ENCODE measurements at places on chromosomes 5 and 9. TPM values are rescaled to one million over a fixed set of nuclear protein-coding genes. Genes with fewer than 3 reads are reported as not detected.

The IFNE gene
- total RNA-seq = not detected

The FYB1 gene
- 27.8 TPM for total RNA-seq

The SVEP1 gene
- 359 TPM for total RNA-seq

The C9orf50 gene
- not detected for total RNA-seq

DNA sequence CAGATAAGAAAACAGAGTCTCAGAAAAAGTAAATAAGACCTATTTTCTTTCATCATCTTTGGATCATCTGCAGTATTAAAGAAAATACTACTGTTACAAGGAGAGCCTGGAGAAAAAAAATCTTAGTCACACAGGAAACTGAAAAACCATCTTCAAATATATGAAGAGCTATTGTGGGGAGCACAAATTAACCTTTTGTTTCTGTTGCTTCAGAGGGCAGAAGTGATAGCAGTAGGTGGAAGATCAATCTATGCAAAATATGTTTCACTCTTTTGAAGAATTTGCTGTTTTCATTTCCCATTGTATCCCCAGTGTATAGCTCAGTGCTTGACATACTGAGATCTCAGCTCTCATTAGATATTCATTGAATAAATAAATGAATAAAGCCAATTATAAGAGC lies 13.1 kb upstream of the CEMIP2 start:
- DNase-seq = no peak

DNA sequence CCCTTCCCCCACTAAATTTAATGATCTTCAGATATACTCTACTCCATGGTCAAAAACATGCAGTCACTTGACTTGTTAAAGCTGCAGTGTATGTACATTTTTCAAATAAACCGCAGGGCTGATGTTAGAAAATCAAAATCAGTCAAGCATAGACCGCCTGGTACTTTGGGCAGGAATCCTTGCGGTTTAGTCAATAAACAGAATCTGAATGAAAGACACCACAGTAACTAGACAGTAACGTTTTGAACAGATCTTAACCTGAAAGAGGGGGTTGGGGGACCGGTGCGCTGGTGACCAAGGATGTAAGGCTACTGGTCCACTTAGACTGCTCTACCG lies 188.8 kb downstream of the BNC2 start:
- DNase-seq = no peak

GRCh38 chr9:90834828-90835595 lies 33.4 kb downstream of the SYK start:
- DNase-seq = no peak

DNA sequence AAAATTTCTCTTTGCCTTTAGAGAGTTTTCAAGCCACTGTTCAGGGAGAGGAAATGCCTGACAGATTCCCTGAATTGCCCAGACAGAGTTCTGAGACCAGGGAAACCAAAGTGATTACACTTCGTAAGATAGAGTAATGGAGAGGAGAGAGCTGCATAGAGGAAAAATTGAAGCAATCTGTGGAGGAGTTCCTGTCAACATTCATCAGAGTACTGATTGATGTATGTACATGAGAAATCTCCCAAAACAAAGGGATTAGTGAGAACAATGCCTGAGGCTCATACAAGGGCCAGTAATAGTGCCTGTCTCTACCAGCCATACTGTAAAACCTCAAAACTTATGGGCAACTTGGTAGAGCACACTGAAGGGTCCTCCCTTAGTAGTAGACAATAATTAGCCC lies 79.0 kb upstream of the TRIM32 start:
- DNase-seq = no peak

Measured in mesenteric fat pad (tissue), 1 donor.